Stimulated activated CD8-positive, alpha-beta memory T cell treated with anti-CD3 and anti-CD28 coated beads, Interleukin-4, amount 100 ng/mL, for 4 hours (primary cell): ENCODE measurements at places on chromosomes 12 and 14.

DNA sequence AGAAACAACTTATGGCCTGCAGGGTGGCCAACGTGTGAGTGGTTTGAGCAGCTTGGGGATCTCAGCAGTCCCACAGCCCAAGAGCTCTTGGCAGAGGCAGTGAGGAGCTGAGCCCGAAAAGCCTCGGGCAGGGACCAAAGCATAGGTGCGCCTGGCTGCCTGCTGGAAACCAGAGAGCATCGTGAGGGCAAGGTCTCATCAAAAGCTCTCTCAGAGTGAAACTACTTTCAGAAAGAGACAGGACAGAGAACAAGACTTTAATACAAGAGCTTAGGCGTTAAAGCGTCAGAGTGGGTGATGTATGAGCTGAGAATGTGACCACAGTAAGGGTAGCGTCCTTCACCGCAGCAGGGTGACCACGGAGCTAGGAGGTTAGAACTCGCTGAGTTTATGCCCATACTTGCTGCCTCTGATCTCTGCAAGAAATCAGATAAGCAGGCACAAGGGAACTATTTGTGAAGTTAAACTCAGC lies 30.8 kb downstream of the LGMN start:
- DNase-seq, result no peak

DNA sequence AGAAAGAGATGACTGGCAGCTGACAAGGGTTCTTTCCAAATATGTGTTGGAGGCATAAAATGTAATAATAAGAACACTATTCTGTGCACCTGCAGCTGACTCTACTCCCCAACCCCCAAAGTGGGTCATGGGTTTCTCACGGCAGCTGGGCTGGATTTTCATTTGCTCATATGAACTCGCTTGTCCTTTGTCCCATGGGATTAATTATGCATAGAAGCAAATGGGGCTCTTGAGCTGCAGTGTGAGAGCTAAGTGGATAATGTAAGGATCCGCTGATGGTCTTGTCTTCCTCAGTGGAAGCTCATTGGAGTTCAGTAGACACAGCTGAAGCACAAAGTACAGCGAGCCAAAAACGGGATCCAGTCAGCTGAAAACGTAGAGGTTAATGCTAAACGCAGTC lies 46.3 kb downstream of the TTC8 start:
- DNase-seq, result no peak

DNA sequence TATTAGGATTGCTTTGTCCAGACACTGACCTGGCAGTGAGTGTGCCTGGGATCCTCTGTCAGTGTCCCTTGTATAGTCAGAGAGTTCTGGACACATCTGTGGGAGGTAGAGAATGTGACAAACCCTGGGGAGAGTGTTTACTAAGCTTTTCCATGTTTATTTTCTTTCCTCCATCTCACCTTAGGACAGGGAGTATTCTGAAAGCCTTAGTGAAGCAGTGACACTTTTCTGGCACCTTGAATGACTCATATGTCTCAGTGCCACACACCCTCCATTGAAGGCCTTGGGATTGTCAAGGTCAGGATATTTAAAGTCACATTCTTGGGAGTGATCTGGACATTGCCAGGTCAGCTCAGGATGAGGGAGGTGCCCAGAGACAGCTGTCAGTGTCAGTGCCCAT lies 34.9 kb upstream of the CTDSP2 start:
- DNase-seq, result no peak

GRCh38 chr12:14567351-14568162 lies at the start of gene PLBD1:
PLBD1 (minus strand) TSS chr12:14567883; CDS start chr12:14567696, 187 bp downstream.
- no peak for DNase-seq

- DNase-seq, result no peak
These were observed 5.0 kb upstream of the YBX3 start for GRCh38 chr12:10728091-10728490.

- no peak for DNase-seq
These were observed 22.1 kb downstream of the SPATS2 start for GRCh38 chr12:49389387-49389703.

DNA sequence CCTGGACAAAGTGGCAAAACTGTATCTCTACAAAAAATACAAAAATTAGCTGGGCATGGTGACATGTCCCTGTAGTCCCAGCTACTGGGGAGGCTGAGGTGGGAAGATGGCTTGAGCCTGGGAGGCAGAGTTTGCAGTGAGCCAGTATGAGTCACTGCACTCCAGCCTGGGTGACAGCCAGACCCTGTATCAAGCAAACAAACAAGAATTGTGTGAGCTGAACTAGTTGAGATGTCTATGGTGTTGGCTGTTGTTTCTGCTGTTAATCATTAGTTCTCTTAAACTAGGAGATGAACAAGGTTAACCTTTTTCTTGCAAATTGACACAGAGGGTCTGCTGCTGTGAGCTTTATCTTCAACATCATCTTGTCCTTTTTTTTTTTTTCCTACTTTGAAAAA lies 23.6 kb downstream of the RASSF3 start:
- DNase-seq, result no peak

DNA sequence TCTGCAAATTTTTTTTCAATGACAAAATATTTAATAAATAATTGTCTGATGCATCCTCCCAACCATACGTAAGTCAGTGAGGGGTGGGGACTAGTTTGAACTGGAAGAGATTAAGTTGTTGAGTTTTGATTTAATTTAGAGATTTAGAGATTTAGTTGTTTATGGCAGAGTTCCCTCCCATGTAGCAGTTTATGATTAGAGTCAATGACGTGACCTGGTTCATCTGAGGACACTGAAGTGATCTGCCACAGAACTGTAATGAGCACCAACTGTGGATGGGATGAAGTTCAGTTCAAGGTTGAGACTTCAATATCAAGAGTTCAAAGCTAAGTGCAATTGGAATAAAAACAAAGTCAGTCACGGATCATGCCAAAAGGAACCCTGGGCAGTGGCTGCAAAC lies 609.3 kb downstream of the NOVA1 start:
- DNase-seq, result no peak

DNA sequence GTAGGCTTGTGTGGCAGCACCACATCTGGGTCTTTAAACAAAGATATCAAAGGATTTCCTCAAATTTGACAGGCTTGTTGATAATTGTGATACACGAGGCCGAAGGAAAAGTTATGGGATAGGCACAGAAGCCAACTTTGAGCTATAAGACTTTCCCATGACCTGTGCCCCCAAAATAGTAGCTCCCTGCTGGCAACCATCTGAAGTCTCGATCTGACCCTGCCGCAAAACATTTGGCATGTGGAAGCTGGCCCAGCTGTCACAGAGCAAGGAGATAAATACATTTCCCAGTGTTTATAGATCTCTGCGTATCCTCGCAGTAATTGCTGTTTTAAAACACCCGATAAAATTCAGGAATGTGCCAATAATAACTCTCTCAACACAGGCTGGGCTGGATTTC lies 26.4 kb upstream of the RGS6 start:
- DNase-seq, result no peak

- no peak for DNase-seq
These were observed 74.8 kb downstream of the ARL6IP4 start for GRCh38 chr12:123055281-123055766.

GRCh38 chr14:96421236-96421635 lies 29.3 kb downstream of the AK7 start:
- no peak for DNase-seq

- no peak for DNase-seq
These were observed 674 bp downstream of the NIN start for GRCh38 chr14:50830044-50830931.

DNA sequence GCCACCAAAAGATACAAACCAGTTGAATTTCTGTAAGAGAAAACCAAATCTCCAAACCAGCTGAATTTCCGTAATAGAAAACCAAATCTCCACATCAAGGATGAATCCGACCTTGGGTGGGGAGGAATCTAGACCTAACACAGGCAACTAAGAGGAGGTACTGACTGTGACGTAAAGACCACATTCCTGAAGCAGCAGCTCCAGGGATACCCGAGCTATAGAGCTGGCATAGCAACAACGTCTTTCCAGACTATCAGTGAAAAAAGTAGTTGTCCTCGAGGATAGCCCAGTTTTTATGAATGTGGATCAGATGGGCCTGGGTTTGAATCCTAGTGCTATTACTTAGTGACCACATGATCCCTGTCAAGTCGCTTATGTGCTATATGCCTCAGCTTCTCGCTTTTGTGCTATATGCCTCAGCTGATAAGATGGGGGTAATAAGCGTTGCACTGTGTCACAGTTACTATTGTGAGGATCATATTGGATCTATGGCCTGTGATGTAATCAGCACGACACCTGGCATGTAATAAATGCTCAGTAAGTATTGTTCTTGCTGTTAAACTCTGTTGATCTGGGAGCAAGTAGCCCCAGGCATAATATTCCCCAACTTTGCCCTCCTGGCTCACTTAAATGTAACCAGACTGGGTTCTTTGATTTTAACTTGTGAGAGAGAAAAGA lies 113.8 kb downstream of the EGLN3 start:
- no peak for DNase-seq

DNA sequence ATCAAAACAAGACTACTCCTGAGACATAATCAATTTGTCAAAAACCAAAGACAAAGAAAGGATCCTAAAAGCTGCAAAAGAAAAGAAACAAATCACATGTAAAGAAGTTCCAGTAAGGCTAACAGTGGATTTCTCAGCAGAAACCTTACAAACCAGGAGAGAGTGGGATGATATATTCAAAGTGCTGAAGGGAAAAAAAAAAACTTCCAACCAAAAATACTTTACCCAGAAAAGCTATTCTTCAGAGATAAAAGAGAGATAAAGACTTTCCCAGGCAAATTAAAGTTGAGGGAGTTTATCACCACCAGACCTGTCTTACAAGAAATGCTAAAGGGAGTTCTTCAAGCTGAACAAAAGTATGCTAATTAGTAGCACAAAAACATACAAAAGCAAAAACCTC lies 91.9 kb upstream of the PPP2R5C start:
- no peak for DNase-seq

DNA sequence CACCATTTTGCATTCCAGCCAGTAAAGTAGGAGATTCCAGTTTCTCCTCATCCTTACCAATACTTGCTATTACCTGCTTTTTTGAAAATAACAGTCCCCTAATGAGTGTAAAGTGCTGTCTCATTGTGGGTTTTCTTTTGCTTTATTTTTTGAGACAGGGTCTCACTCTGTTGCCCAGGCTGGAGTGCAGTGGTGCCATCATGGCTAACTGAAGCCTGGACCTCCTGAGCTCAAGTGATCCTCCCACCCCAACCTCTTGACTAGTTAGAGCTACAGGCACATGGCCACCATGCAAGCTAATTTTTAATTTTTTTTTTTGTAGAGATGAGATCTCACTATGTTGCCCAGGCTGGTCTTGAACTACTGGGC lies 60.6 kb downstream of the NINJ2 start:
- DNase-seq, result no peak

GRCh38 chr14:91286530-91286937 lies 42.0 kb upstream of the GPR68 start:
- peak; percentile 56 for DNase-seq

GRCh38 chr12:112325622-112326207 lies 56.5 kb downstream of the HECTD4 start:
- DNase-seq, result no peak

- DNase-seq, result no peak
These were observed 100.7 kb downstream of the LRRK2 start for GRCh38 chr12:40325349-40325960.

- no peak for DNase-seq
These were observed 8.6 kb downstream of the ASB2 start for GRCh38 chr14:93967637-93968250.

GRCh38 chr12:257521-258321 lies 4.9 kb downstream of the SLC6A13 start:
- DNase-seq, result no peak
